ENCODE measurements at places on chromosomes 6 and 20. TPM values are rescaled to one million over a fixed set of nuclear protein-coding genes. Genes with fewer than 3 reads are reported as not detected.

SIRPD gene
- total RNA-seq: 0.86 TPM

PNPLA1 gene
- total RNA-seq: 0.43 TPM

F13A1 gene
- total RNA-seq: 31.1 TPM

VGLL2 gene
- total RNA-seq: not detected

LIN28B gene
- total RNA-seq: 0.12 TPM

FERMT1 gene
- 1.9 TPM for total RNA-seq

PHACTR3 gene
- total RNA-seq: 3.8 TPM

TSBP1 gene
- not detected for total RNA-seq

SPDEF gene
- total RNA-seq: 2.6 TPM

GLP1R gene
- 0.18 TPM for total RNA-seq

KIAA1755 gene
- 1.9 TPM for total RNA-seq

OR2B6 gene
- not detected for total RNA-seq

CALHM4 gene
- total RNA-seq: not detected

NHSL1 gene
- total RNA-seq: 46.4 TPM

HAO1 gene
- total RNA-seq: not detected

ACSS1 gene
- 38.9 TPM for total RNA-seq

LPIN3 gene
- 11.5 TPM for total RNA-seq

IFNGR1 gene
- 165 TPM for total RNA-seq

NNAT gene
- 1.9 TPM for total RNA-seq

UNC5CL gene
- 2.5 TPM for total RNA-seq

MATN4 gene
- total RNA-seq: 0.46 TPM

CDH4 gene
- 2.1 TPM for total RNA-seq

FOXC1 gene
- total RNA-seq: 6.2 TPM

BPI gene
- 1.8 TPM for total RNA-seq

AVP gene
- not detected for total RNA-seq

TRIM15 gene
- total RNA-seq: not detected

MYT1 gene
- 0.40 TPM for total RNA-seq

MEI4 gene
- total RNA-seq: not detected

TPD52L1 gene
- total RNA-seq: 43.5 TPM

POPDC3 gene
- total RNA-seq: 0.18 TPM

SLC17A2 gene
- total RNA-seq: not detected

ZSCAN23 gene
- 3.0 TPM for total RNA-seq

ZFP64 gene
- total RNA-seq: 11.5 TPM

RAB44 gene
- total RNA-seq: 1.5 TPM

PMEPA1 gene
- total RNA-seq: 44.0 TPM

LINC00237 gene
- total RNA-seq: not detected

IL20RA gene
- 4.7 TPM for total RNA-seq

PARD6B gene
- total RNA-seq: 41.8 TPM

BPIFA2 gene
- not detected for total RNA-seq

PLN gene
- 8.0 TPM for total RNA-seq

RAET1L gene
- not detected for total RNA-seq

DBNDD2 gene
- 11.7 TPM for total RNA-seq

MUC22 gene
- total RNA-seq: 0.11 TPM

RRAGD gene
- 12.7 TPM for total RNA-seq

CTSZ gene
- total RNA-seq: 393 TPM

PROKR2 gene
- total RNA-seq: not detected

SAMD5 gene
- total RNA-seq: 7.9 TPM

Data from lung (tissue), 17 donors.